Endodermal cell (in vitro differentiated cells): ENCODE measurements at places on chromosomes 13 and 19.

- peak overlapping the region; percentile 54 for H3K27ac ChIP-seq
- H3K27me3 ChIP-seq, result no peaks in the 10 kb centered on the region
- no peak for DNase-seq
Observed at GRCh38 chr13:100438059-100438788, 150.4 kb downstream of the GGACT start.

DNA sequence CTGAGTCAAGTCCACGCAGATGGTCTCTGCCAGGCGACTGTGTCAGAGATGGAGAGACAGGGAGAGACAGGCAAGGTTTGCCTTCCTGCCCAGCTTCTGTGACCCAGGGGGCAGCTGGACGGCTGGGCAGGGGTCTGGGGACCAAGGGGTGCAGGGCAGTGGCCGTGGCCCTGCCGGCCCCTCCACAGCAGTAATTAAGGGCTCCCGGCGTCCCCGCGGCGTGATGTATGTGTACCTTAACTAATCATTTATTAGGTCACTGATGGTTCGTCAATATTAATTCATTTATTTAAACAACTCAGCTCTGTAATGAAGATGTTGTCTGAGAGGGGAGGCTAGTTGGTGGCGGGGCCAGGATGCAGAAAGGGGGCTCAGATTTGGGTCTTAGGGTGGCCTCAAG, 28.6 kb upstream of the TCF3 start:
- peaks cover 43% of the 10 kb centered on the region for H3K27me3 ChIP-seq
- H3K27ac ChIP-seq, result no peak overlapping the region
- no peaks in the 10 kb centered on the region for H3K36me3 ChIP-seq
- H3K4me3 ChIP-seq, result no peak overlapping the region
- H3K4me1 ChIP-seq, result no peaks in the 10 kb centered on the region

DNA sequence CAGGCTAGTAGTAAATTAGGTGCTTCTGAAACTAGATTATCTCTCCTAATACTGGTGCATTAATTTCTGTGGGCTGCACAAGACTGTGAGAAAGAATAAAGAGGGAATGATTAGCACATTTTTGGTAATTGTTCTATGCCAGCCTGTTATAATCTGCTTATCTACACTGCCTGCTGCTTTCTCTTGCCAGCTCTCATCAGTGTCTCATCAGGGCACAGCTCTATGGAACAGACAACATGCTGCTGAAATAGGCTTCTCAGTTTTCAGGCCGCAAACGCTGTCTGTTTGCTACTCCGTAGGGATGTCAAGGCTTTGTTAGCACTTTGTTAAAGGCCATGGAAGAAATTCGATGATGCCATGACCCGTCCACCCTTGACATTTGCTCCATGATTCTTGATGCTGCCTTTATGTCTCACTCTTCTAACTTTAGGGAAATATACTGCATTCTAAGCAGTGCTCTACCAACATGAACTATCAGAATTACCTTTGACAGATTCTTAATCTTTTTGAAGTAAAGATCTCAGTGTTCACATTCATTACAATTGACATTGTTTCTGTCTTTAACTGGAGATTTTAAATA, 84.0 kb upstream of the PRR20A start:
- no peaks in the 10 kb centered on the region for H3K27me3 ChIP-seq
- DNase-seq, result peak; percentile 43
- H3K36me3 ChIP-seq, result no peaks in the 10 kb centered on the region
- H3K4me3 ChIP-seq, result no peak overlapping the region
- H3K27ac ChIP-seq, result no peak overlapping the region
- H3K4me1 ChIP-seq, result no peaks in the 10 kb centered on the region

GRCh38 chr19:33691030-33691427, 69.3 kb downstream of the CHST8 start:
- no peak overlapping the region for H3K27ac ChIP-seq
- no peak for DNase-seq

DNA sequence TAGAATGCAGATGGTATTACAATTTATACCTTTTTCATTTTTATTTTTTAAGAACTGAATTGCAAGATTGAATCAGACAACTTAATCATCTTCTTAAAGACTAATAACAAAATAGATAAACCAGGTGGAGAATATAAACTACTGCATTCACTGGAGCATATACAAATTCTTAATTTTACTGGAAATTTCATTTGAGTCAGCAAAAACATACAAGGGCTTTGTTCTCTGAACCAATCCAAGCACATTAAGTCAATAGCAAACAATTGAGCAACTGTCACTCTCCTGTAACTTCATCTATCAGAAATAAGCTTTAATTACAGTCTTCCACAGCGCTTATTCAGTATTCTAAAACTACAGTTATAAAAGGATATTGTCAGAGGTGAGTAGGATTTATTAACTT, 167.4 kb upstream of the OBI1 start:
- no peak overlapping the region for H3K4me3 ChIP-seq
- peaks cover 76% of the 10 kb centered on the region for H3K27me3 ChIP-seq
- DNase-seq, result no peak
- no peak overlapping the region for H3K27ac ChIP-seq

DNA sequence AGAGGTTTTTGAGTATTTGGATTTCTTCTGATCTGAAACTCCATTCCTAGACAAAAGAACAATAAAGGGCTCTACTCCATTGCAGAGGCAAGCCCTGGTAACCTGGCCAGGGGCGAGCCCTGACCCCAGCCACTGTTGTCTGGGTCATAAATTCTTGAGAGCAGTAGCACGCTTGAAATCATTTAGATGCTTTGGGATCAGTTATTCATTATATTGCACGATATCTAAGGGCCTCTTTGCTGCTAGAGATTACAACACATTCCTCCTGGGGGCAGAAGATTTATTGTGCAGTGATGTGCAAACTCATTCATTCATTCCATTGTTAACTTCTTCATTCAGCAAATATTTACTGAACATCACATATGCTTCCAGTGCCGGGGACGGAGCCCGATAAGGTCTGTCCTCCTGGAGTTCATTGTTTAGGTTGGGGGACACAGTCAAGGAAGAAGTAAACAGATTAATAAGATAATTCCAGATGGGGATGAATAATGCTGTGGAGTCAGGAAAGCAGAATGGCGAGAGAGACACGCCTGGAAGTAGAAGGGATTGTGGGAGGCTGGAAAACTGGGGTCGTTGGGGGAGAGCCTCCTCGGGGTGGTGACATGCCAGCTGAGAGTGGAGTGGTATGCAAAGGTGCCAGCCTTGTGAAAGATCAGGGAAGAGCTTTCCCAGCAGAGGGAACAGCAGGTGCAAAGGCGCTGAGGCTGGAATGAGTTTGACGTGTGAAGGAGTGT, 34.9 kb downstream of the SIPA1L3 start:
- no peak overlapping the region for H3K4me3 ChIP-seq
- no peaks in the 10 kb centered on the region for H3K27me3 ChIP-seq
- H3K27ac ChIP-seq, result no peak overlapping the region
- H3K36me3 ChIP-seq, result no peaks in the 10 kb centered on the region
- DNase-seq, result no peak
- peaks cover 6% of the 10 kb centered on the region for H3K4me1 ChIP-seq

DNA sequence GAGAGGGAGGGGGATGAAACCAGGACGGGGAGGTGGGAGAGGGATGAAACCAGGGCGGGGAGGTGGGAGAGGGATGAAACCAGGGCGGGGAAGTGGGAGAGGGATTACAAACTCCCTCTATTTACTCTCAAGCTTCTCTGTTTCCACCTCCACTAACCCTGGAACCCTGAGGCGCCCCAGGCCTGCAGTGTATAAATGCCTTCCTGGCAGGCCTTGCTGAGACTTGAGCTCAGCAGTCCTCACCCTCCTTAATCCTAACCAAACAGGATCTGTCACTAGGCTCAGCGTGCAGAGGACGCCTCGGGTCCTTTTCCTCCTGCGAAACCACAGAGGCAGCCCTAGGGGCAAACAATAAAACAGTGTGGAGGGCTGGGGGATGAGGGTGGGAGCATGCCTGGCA, 32.1 kb upstream of the OR1M1 start:
- DNase-seq, result peak; percentile 90
- H3K27ac ChIP-seq, result no peak overlapping the region
- H3K36me3 ChIP-seq, result no peaks in the 10 kb centered on the region
- H3K27me3 ChIP-seq, result no peaks in the 10 kb centered on the region
- H3K4me1 ChIP-seq, result no peaks in the 10 kb centered on the region
- peak overlapping the region; percentile 44 for H3K4me3 ChIP-seq

GRCh38 chr19:7916103-7916954, 1.7 kb downstream of the TGFBR3L start:
- peaks cover 4% of the 10 kb centered on the region for H3K4me1 ChIP-seq
- no peak overlapping the region for H3K4me3 ChIP-seq
- peaks cover 44% of the 10 kb centered on the region for H3K27me3 ChIP-seq

GRCh38 chr19:48635966-48636858, 967 bp downstream of the DBP start:
- H3K4me3 ChIP-seq, result peak overlapping the region; percentile 80
- DNase-seq, result peak; percentile 62
- H3K36me3 ChIP-seq, result no peaks in the 10 kb centered on the region
- H3K27me3 ChIP-seq, result peaks cover 11% of the 10 kb centered on the region

GRCh38 chr13:88097541-88097940, 426.4 kb downstream of the SLITRK5 start:
- H3K27me3 ChIP-seq, result no peaks in the 10 kb centered on the region
- H3K4me3 ChIP-seq, result no peak overlapping the region
- DNase-seq, result no peak
- no peaks in the 10 kb centered on the region for H3K4me1 ChIP-seq
- no peaks in the 10 kb centered on the region for H3K36me3 ChIP-seq

DNA sequence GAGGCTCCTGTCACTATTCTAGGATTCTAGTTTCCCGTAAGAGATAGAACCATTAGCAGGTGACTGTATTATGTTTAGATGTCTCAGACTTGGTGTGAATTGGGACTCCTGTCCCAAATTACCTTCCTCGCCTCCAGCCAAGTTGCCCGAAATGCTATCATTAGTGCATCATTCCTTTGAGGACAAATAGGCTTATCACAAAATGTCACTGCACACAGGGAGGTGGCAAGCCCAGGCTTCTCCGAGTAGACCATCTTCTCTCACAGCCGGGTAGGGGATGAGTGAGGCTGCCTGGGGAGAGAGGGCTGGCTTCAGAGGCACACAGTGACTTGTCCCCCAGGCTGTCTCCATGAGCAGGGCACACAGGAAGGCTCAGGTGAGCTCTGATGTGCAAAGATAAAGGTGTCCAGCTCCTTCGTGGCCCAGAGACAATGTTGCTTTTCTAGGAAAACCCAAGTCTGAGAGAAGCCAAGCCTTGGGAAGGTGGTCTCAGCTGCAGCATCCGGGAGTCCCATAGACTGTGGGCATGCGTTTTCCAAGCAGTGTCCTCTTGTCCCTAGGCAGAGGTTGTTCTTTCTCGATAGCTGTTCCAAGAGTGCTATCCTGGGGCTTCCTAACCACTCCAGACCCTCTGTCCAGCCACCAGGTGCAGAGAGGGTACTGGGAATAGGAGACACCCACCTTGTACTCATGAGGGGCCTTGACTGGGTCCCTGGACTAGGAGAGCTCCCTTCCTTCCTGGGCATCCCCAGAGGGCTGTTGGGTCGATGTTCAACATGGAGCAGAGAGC, 163.1 kb upstream of the TSHZ3 start:
- no peaks in the 10 kb centered on the region for H3K27me3 ChIP-seq
- no peak overlapping the region for H3K27ac ChIP-seq
